Right forelimb (tissue), 1 donor: ENCODE measurements at places on chromosomes 4 and X.

DNA sequence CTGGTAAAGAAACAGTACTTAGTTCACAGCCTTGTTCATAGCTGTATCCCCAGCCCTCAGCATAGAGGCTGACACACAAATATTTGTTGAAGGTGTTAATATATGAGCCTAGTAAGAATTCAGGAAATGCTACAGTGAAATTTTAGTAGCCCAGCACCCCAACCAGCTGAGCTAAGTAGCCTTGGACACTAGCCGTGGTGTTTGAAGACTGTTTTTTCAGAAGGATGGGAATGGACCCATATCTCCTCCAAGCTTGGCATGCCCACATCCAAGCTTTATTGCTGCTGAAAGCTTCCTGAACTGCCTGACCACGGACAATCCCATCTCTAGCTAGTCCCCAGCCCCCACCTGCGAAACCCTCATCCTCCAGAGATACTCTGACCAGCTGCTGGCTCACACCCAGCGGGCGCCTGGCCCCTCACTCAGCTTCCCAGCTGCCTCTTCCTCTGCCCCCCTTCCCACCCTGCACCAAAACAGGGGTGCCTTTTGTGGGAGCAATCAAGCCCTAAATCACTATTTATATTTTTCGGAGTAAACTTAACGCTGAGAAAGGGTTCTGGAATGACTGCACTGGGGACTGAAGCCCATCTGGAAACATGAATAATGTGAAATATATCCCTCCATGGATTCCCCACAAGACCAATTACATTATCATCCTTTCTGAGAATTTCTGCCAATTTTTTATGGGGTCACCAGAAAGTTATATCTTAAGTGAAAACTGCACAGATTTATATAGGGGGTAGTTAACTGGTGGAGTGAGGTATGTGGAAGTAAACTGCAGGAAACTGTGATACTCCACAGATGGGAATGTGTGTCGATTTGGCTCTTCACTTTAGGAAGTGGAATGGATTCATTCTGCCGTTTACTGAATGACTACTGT, 41.1 kb upstream of the CBR4 start:
- DNase-seq = peak; percentile 66

DNA sequence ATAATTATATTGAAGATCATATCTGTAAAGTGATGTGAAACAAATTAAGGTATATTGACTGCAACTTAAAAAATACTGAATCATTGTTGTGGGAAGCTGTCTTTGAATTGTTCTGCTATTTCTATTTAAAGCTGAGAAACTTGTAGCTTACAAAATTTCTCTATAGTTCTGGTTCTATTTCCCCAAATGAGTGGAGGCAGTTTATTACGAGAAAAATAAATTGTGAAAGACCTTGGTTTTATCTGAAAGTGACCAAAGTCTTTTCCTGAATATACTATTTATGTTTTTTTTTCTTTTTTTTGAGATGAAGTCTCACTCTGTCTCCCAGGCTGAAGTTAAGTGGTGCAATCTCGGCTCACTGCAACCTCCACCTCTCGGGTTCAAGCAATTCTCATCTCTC, 165.4 kb downstream of the SH3BGRL start:
- DNase-seq = no peak

DNA sequence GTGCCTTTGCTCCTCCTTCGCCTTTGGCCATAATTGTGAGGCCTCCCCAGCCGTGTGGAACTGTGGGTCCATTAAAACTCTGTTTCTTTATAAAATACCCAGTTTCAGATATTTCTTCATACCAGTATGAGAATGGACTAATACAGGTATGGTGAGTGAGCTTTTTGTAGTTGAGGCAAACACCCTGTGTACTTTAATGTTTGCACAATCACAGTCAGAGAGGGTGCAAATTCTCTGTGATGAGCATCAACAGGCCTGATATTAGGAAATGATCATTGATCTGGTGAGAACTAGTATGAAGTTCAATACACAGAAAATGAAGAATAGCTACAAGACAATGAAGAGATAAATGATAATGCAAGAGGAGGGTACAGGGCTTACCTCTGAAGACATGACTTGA, 744.6 kb downstream of the RPA4 start:
- no peak for DNase-seq

DNA sequence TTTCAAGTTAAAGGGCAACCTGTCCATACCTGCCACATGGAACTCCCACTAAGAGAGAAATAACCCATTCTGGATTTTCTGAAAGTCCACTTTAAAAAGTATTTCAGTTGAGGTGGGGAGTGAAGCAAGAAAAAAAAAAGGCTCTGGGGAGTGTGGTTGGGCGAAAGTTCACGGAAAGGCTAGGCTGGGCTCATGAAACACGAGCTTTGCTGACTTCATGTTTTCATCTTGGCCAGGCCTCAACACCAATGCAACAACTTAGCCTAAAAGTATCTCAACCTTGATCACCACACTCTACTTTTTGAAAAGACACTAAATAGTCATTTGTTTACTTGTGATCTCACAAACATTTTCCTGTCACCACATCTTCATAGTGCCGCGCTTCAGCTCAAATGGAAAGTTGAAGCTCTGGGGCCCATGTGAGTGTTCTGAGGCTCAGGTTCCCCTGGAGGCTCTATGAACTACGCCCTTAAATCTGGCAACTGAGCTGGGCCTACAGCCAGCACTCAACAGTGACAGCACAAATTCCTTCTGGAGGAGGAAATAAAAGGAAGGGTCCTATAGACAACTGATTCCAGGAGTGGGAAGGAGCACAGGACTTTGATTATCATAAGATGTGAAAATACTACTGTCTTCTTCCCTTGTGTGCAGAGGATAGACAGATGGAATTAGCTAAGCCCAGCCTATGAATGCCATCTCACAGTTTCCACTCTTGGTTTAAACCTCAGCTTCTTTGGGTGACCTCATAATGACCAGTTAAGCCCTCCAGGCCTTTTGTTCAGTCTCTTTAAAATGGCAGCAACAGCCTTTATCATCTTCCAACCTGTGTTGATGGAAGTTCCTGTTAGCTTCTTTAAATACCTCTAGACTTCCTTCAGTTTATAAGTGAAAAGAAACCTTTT, 5.1 kb downstream of the CD40LG start:
- no peak for DNase-seq

DNA sequence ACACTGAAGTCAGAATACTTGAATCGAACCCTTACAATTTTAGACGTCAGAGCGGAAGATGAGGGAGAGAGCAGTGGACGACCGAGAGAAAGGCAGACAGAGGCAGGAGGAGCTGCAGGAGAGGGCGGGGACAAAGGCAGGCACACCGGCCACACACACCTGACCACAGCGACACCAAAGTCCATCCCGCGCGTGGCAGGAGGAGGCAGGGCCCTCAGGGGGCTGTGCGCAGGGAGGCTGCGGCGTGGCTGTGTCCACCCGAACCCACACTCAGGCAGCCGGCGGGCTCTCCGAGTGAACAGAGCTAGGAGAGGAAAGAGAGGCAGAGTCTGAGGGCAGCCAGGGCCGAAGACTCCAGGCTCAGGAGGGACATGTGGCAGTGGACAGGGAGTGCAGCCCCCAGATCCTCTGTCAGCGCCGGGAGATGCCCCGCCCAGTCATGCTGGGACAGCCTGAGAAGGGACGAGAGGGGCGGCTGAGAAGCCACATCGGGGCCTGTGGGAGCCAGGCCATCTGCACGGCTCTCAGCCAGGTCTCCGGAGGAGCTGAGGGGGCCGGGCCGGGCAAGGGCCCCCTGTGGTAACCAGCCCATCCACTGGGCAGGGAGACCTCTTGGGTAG, 20.1 kb downstream of the GAK start:
- peak; percentile 16 for DNase-seq

DNA sequence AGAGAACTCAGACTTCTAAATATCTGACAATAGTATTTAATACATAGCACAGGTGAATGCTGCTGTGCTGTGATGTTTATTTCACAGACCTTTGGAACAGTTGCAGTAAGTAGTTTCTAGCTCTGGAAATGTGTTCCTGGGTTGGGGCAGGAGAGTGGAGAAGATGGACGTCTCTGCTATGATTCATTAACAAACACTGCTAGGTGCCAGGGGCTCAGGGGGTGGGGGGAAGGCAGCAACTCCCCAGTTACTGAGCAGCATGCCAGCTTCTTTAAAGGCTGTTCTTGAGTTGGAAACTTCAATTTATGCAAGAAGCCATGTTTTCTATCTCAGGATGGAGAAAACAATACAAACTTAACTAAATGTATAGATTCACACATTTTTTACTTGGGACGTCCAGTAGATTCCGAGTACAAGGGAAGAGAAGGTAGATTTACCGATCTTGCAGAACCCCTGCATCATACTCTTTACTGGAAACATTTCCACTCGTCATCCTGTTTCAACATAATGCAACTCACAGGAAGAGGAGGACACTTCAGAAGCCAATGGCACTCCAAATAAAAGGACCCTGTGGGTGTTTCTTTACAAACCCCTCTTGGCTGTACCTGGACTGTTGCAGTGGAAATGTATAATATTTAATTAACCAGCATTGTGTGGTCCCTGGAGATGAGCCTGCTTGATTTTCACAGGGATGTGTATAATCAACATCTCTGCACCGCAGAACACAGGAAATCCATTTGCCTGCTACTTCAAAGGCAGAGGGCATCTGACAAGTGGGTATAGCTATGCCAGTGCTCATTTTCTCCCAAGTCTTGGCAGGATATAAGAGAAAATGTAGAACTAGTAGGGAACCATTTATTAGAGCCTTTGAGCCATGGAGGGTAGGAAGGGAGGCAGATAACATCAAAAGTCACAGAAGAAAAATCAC, 171.4 kb downstream of the SH3KBP1 start:
- no peak for DNase-seq
